Heart left ventricle (tissue), 16 donors: ENCODE measurements at places on chromosomes 12 and 14. TPM values are rescaled to one million over a fixed set of nuclear protein-coding genes. Genes with fewer than 3 reads are reported as not detected.

Gene TAS2R30
- 1.1 TPM for total RNA-seq

Gene RGS6
- total RNA-seq = 18.8 TPM

GRCh38 chr12:66240096-66240820, 51.2 kb downstream of the IRAK3 start:
- no peak for DNase-seq

GRCh38 chr12:108773798-108774788, 42.8 kb upstream of the CORO1C start:
- DNase-seq = peak; percentile 89

DNA sequence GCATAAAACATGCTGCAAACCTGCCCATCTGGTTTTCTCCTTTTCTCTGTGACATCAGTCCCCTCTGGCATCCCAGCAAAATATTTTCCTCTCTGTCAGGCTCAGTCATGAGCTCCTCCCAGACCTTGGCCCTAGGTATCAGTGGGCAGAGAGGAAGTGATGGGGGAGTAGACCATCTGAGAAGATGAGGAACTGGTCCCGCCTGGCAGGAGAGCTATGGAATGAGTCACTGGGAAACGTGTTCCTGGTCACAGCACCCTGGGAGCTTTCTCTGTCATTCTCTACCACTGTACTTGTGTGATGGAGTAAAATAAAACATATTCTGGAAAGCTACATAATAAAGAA, 5.0 kb upstream of the SRSF9 start:
- DNase-seq = no peak

GRCh38 chr12:26467351-26467750, 272.0 kb downstream of the SSPN start:
- no peak for DNase-seq

DNA sequence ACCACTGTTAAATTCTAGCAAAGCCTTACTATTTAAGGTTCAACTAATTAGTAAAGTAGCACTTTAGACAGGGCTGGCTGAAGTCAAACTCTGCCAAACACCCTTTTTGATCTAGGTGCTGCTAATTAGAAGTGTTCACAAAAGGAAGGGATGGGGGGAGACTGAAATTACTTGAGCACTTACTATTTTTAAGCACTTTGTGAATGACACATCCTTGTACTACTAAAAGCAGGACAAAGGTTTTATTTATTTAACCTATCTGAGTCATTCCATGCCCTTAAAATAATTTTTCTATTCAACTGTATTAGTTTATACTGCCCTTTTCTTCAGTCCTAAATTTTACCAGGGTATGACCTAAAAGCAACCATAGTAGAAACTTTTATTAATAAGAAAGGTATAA, 20.1 kb downstream of the MBIP start:
- DNase-seq = no peak

GRCh38 chr14:102813691-102814090, 36.4 kb downstream of the TRAF3 start:
- no peak for DNase-seq

Gene IQSEC3
- 2.1 TPM for total RNA-seq

Gene CFAP251
- total RNA-seq = 5.3 TPM

- no peak for DNase-seq
Measured at GRCh38 chr12:47219243-47219642, 139.5 kb upstream of the AMIGO2 start.

DNA sequence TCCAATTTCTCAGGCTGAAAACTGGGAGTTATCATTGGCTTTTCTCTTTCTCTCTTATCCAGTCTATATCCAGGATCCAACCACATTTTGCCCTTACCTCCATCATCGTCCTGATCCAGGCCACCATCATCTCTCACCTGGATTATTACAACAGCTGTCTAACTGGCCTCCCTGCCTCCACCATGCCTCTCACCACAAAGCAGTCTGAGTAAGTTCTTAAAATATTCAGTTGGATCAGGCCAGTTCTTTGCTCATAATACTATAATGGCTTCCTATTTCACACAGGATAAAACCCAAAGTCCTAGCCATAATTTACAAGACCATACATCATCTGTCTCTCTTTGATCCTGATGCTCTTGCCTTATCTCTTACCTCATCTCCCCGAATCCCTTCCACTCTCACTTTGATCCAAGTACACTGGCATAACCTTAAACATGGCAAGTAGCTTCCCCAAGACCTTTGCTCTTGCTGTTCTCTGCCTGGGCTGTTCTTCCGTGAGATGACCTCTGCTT, 133.4 kb upstream of the RAP1B start:
- no peak for DNase-seq

DNA sequence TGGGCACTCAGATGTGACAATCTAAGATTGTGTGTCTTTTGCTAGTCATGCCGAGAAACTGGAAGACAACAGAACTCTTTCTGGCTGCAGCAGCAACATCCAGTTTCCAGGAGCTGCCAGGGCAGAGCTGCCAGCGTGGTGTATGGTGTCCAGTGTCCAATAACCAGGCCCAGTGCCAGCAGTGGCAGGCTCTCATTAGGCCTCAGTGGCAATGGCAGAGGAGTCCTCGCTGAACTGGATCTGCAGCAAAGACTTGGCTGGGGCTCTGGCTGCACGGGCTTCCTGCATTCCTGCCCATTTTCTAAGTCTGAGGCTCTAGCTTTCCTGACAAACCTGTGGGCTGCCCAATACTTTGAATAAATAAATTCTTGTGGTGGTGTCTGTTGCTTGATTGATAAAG, 26.2 kb upstream of the PPM1A start:
- peak; percentile 75 for DNase-seq

Gene FIGNL2
- total RNA-seq = 0.79 TPM
